ENCODE measurements at places on chromosomes 12 and 14. TPM values are rescaled to one million over a fixed set of nuclear protein-coding genes. Genes with fewer than 3 reads are reported as not detected.

GRCh38 chr12:130137040-130138018 lies 24.9 kb upstream of the FZD10 start:
- no peak for DNase-seq

The OR4K1 gene
- not detected for total RNA-seq

The KRT85 gene
- total RNA-seq, result not detected

The C3AR1 gene
- 2.7 TPM for total RNA-seq

DNA sequence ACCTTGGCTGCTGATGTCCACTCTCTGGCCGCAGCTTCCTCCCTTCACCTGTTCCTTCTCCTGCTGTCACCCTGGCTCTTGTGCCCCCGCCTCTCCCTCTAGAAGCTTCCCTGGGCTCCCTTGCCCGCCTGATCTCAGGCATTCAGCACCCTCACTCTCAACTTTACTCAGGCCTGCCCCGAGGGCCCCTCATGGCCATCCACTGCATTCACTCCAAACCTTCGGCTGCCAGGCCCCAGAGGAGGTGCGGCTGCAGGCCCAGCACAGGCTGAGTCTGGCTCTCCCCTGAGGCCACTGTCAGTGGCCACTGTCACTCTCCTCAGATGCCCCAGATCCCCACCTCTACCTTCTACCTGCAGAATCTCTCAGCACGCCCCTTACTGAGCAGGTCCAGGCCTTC lies 183.9 kb downstream of the ZFP36L1 start:
- no peak for DNase-seq

DNA sequence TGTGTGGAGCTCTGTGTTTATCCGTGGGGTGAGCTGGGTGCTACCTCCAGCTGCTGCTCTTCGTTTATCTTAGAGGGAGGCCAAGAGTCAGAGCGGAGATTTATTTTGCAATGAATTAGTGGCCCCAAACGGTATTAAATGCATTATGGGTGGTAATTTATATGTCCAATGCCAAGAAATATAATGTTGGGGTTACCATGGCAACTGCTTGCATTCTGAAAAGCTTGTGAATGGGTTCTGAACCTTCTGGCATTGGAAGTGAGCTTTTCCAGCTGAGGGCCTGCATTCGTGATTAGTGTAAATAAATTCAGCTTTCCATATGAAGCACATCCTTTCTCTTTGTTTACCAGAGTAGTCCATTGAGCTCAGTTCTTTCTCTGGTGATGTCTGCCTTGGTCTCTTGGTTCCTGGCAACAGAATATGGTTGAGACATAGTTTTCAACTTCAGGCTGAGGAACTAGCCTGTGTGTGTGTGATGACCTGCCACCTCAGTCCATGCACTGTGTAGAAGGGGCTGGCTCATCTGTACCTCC lies 51.8 kb downstream of the TRAF3 start:
- no peak for DNase-seq

- DNase-seq, result no peak
Measured at GRCh38 chr12:119714614-119715267, 46.8 kb downstream of the PRKAB1 start.

DNA sequence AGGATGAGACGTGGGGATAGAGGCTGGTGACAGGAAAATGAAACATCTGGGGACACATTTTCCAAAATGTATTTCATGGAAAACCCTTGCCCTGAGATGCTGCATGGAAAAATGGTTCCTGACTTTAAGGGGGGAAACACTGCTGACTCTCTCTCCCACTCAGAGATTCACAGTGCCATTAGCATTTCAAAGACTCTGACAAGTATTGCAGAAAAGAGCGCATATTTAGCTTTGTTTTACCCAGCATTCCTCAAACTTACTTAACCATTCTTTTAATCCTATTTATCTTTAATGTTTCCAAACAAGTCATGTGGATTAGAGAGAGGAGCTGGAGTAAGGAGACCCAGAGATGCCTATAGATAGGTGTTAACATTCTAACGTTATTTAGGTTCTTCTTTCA lies 141.8 kb upstream of the DYRK2 start:
- no peak for DNase-seq

The ENDOU gene
- total RNA-seq, result not detected

The IL22 gene
- not detected for total RNA-seq

DNA sequence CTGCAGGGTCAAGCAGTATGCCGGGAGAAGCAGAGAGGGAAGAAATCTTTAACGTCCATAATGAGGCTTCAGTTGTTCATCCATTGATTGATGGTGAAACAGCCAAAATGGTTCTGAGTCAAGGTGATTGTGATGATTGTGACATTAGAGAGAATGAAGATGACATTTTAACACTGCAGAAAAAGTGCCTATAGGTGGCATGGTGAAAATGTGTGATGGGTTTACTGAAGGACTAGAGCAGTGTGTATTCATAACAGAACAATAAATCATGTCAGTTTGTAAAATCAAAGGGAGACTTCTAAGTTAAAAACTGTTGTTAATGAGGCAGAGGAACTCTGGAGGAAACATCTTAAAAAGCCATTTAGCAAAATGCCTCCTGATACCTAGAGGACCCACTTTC lies 57.7 kb upstream of the CAND1 start:
- no peak for DNase-seq

The KERA gene
- not detected for total RNA-seq

GRCh38 chr12:132700212-132700822 lies 10.3 kb upstream of the PGAM5 start:
- no peak for DNase-seq

DNA sequence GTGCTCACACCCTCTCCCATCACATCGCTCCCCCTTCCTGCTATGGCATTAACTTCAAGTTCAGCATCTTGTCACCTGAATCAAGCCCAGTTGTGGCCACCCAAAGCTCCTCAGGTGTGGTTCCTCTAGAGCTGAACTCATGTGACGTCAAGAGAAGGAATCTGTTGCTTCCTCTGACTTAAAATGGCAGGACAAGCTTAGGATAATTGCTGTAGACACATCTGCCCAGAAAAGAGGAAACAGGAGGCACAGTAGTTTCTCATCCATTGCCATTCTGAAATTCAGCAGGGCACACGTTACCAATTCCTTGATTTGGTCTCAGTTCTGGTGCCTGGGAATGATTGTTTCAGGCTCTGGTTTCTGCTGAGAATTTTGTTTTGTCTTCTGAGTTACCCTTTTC lies 52.1 kb downstream of the RCOR1 start:
- DNase-seq, result no peak

- DNase-seq, result no peak
Measured at GRCh38 chr12:2124466-2125023, 71.8 kb downstream of the CACNA1C start.

- no peak for DNase-seq
Measured at GRCh38 chr14:49315570-49315969, 270.6 kb downstream of the RPS29 start.

GRCh38 chr12:94329366-94329765 lies 130.3 kb downstream of the CEP83 start:
- no peak for DNase-seq

GRCh38 chr12:89672589-89672979 lies 36.1 kb downstream of the ATP2B1 start:
- no peak for DNase-seq

The FGD4 gene
- total RNA-seq, result 0.67 TPM

GRCh38 chr12:6195665-6196535 lies 4.3 kb upstream of the CD9 start:
- peak; percentile 60 for DNase-seq
